ENCODE measurements at places on chromosomes 2 and 18.

DNA sequence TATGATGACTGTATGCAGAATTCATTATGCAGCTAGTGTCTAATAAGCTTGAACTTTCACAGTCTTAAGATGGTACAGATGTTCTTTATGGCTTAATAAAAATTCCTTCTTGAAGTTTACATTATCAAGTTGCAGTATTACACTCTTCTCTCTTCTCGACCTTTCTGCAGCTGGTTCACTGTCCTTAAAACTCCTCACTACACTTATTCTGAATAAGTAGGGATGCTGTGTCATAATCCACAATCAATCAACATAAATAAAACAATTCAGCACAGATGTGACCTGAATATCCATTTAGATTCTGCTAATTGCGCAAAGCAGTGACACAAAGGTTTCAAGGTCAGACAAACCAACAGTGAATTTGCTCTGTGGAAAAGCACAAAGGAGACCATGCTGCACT lies 356.8 kb downstream of the SUCLG1 start:
- DNase-seq, result no peak

DNA sequence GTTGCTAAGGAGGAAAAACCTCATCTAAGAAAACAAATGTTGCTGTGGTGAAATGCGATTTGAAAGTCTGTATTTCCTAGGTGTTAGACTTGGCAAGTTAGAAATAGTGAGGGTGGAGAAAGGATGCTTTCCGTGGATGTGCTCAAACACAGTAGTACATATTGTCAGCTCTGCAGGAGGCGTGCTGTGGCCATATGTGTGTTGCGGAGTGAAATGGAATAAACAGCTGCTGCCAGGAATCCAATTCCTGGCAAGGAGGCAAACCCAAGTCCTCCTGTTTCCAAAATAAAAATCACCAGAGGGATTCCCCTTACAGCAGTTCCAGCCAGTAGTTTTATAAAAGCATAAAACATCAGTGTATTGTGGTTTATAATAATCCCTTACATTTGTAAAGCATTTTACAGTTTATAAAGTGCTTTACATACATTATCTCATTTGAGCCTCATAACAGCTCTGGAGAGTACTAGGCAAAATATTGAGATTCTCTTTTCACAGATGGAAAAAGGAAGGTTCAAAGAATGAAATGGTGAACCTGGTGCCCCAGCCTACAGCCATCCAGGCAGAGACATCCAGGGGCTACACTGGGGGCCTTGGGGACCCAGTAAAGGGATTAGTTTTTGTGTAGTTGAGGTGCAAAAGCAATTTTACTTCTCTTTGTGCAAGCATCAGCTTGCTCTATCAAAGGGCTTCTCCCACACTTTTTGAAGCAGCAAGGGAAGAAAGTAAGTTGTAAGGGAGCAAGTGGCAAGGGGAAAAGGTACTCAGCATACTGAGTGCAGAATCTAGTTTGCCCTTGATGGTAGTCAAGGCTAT lies 206.0 kb downstream of the AGPS start:
- DNase-seq, result peak; percentile 46

DNA sequence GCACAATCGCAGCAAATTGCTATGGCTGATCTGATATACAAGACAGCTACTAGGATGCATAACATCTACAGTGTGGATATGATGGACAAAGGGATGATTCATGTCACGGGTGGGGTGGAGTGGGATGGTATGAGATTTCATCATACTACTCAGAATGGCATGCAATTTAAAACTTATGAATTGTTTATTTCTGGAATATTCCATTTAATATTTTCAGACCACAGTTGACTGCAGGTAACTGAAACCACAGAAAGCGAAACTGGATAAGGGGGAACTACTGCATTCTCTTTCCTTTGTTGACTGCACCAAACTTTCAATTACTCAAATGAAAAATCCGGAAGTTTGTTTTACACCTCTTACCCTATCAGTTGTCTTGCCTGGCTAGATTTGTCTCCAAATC lies 94.4 kb upstream of the NEUROD1 start:
- no peak for DNase-seq

DNA sequence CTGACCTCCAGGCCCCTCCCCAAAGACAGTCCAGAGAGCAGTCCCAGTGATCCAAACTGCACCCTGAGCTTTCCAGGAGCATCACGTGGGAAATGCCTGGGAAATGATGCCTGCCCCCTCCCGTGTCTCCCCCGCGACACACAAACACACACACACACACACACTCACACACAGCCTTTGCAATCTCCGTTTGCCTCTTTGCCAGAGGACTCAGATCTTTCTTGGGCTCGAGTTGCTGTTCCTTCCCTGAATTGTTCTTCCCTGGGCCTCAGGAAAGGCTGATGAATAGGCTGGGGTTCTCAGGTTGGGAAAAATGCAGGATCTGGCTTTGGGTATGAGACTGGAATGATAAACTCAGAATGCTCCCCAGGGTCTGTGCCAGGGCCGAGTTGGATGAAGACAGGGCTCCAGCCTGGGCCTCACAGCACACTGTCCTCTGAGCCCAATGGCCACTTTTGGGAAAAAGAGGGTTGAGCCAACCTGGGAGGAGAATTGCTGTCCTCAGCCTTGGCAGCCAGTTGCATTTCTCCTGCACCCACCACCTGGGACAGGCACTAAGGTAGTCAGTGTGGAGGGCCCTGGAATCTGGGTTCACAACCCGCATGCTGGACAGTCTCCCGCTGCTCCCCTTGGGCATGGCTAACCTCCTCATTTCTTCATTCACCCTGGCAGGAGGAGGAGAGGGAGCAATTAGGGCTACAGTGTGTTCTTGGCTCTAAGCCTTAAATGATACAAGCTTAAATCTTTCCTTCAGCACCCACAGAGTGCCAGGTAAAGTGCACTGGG lies 43.9 kb upstream of the ATP6V1B1 start:
- DNase-seq, result no peak

DNA sequence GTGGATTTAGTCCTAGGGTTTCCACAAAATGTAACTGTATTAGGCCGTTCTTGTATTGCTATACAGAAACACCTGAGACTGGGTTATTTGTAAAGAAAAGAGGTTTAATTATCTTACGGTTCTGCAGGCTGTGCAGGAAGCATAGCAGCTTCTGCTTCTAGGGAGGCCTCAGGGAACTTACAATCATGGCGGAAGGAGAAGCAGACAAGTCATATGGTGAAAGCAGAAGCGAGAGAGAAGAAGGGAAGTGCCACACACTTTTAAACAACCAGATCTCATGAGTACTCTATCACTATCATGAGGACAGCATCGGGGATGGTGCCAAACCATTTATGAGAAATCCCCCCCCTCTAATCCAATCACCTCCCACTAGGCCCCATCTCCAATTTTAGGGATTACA lies 9.5 kb upstream of the CCDC68 start:
- DNase-seq, result no peak

GRCh38 chr2:34105006-34105767 lies 506.1 kb upstream of the FAM98A start:
- peak; percentile 10 for DNase-seq

DNA sequence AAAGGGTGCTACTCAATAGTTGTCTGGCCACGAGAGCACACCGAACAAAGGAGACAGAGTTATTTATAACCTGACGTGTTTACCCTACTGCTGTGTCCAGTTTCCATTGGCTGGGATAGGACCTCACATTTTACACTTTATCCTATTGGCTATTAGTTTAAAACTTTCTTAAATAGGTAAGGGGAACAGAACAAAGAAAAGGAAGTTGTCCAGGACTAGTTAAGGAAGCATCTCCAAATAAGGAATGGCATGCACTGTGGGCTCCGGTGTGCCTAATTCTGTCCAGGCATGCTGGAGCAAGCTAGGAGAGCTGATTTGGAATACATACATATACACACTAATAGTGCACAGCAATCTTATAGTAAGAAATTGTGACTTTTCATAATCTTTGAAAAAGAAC lies 72.2 kb downstream of the CAB39 start:
- no peak for DNase-seq

- no peak for DNase-seq
These were observed 1138.2 kb upstream of the TMEFF2 start for GRCh38 chr2:193332941-193333340.

GRCh38 chr2:163200741-163201140 lies 362.2 kb upstream of the KCNH7 start:
- DNase-seq, result no peak

DNA sequence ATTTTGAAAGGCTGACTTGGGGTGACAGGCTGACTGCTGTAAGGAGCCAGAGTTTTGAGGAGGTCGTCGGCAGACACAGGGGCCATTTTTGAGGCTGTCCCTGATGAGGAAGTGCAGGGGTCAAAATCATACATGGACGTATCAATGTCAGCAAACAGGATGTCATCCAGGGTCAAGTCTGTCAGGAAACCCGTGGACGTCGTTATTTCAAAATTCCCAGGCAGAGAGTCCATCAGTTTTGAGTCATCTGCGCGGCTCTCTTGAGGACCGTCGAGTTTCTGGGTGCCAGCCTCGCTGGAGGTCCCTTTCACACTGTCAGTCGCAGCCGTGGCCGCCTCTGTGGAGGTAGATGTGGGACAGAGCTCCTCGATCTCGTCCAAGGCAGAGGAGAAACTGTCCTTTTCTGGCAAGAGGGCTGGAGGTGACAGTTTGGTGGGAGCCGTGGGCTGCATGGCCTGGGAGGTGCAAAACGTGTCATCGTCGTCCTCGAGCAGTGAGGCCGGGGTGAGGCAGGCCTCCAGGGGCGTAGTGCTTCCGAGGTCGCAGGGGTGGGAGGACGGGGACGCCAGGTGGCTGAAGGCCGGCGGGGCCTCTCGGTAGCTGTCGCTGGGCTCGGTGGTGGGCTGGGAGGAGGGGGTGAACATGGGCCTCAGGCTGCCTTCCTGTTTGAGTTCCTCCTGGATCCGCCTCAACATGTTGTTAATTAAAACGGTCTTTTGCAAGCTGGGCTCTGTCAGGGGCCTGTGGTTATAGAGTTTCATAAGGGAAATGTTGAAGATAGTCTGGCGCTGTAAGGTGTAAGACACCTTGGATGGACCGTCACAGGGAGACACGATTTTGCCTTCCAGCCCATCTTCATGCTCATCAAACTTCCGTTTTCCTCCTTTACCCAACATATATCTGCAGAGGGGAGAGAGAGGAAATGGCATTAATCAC lies 17.5 kb downstream of the SERTAD2 start:
- DNase-seq, result no peak

DNA sequence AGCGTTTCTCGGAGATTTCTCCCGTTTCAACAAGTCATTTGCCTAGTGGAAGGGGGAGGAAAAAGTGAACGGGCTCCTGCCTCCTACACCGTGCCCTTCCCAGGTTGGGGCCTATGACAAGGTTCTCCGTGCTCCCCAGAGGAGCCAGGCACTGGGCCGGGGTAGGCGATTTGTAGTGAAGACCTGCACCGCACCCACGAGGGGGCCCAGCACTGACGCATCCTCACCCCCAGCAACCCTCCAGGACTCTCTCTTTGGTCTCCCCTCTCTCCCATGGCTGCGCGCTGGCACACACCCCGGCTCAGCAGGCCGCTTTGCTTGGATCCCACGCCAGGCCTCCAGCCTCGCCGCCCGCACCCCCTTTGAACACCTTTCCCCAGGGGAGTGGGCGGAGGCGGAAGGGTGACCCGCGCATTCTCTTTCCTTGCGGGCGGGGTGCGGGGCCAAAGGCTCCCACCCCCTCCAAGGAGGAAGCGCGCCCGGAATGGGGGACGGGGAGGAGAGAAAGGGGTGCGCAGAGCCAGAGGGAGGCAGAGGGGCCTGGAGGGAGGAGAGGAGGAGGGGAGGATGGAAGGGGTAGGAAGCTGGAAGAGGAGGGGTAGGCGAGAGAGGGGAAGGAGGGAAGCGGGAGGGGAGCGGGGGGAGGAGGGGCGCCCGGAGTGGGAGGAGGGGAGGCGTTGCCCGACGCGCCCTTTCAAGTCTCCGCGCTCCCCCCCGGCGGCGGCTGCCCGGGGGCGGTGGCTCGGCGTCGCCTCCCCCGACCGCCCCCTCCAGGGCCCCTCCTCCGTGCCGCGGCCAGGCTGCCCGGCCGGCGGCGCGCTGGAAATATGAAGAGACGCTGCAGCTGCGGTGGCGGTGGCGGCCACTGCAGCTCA lies at the start of gene APCDD1:
Gene APCDD1, plus strand, starts transcription at position 830 of the 875 bp plus-strand sequence. CDS start 347 bp downstream, outside the sequence.
- DNase-seq, result no peak

GRCh38 chr2:28088970-28089369 lies 198.4 kb downstream of the BABAM2 start:
- DNase-seq, result no peak

DNA sequence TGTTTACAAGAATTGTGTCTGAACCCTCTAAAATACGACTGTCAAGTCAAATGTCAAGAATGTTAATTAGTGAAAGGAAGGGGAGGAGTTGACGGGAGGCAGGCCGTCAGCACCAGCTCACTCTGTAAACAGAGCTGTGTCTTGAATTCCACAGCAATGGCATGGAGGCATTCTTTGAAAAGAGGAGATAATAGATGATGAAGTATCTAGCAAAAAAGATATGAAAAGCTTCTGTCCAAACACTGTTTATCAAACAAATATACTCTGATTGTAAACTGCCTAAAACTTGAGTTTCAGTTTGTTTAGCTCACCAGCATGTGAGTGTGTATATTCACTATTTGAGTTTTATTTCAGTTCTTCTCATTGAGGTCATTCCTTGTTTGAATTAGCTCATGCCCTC lies 94.7 kb upstream of the CDC42EP3 start:
- no peak for DNase-seq

DNA sequence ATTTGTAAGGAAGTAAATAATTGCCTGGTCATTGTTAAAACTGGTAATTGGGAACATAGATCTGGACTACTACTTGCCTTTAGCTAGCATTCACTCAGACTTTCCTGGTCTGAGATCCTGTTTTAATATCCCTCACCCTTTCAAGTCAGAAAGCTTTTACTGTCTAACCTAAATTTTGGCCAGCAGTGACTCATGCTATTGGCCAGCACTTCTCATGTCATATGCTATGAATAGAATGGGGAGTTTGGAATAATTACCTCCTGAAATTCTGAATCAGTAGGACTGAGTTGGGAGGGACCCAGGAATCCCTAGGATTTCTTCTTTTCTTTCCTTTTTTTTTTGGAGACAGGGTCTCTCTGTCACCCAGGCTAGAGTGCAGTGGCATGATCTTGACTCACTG lies 19.3 kb downstream of the STK36 start:
- DNase-seq, result no peak

DNA sequence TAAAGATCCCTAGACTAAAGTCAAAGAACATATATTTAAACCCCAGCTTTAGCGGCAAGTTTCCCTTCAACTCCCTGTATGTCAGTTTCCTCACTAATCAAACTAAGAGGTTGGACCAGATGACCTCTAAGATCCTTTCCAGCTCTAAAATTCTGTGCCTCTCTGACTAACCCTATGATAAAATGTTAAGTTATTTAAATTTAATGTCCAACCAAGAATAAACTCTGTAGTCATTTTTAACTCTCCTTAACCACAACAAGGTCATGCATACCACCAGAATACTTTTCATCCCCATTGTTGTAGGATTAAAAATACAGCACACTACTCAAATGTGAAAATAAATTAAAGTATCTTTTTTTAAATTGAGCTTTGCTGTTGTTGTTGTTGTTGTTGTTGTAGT lies 5.2 kb upstream of the PDE1A start:
- no peak for DNase-seq

- DNase-seq, result no peak
These were observed 162.7 kb downstream of the FSHR start for GRCh38 chr2:48991415-48992131.

DNA sequence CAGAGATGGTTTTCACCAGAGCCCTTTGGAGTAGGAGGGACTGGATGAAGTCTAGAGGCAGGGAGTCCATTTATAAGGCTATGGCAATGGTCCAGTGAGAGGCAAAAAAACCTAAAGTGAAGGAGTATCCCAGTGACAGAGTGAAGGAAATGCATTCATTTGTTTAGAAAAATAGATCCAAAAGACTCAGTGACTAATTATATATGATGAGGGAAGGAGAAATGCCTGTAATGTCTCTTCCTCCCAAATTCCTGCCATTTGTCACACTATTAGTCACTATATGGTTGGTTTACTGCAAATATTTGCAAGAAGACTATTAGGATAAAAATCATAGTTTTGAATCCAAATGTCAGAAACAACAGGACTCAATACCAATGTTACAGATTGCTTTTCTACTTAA lies 104.2 kb downstream of the ZNF521 start:
- no peak for DNase-seq
